ENCODE measurements at places on chromosomes 1 and 21.

GRCh38 chr1:107626073-107626796 is 338.7 kb downstream of the VAV3 start:
- no peak overlapping the region for H3K27ac ChIP-seq
- no peak for DNase-seq
- H3K4me1 ChIP-seq: peaks cover 37% of the 10 kb centered on the region
- H3K4me3 ChIP-seq: no peak overlapping the region
- peaks cover 2% of the 10 kb centered on the region for H3K36me3 ChIP-seq

GRCh38 chr1:219188331-219188803 is 14.7 kb downstream of the LYPLAL1 start:
- H3K36me3 ChIP-seq: peaks cover 26% of the 10 kb centered on the region
- no peaks in the 10 kb centered on the region for H3K27me3 ChIP-seq
- H3K4me1 ChIP-seq: peaks cover 35% of the 10 kb centered on the region
- peak overlapping the region; percentile 31 for H3K4me3 ChIP-seq
- no peak for DNase-seq

DNA sequence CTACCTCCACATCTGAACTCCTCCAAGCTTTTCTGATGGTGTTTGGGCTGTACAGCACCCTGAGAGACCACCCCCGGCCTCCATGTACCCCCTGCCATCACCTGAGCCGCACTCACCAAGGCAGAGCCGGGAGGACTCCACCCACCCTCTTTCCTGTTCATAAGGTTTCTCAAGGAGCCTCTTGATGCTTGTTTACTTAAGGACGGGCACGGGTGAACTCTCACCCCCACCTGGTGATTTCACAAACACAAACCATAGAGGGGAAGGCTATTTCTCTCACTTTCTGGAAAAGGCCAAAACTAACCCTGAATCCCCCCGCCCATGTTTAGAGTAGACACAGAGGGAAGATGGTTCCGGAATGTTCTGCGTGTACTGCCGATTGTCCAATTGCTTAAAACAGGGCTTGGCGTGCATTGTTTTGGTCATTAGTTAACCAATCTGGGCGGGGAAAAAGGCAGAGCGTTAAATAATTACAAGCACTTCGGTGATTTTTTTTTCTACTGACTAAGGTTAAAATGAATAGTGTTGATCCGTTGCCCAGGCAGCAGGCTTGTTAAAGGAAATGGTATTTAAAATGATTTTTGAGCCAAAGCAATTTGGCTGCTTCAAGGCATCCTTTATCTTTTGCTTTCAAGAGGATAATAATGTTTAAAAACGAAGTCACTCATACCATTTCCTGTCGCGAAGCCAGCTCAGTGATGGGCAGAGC is 279.8 kb upstream of the VAMP3 start:
- no peaks in the 10 kb centered on the region for H3K36me3 ChIP-seq
- no peak overlapping the region for H3K27ac ChIP-seq
- DNase-seq: no peak

GRCh38 chr21:17462276-17462981 is 50.4 kb upstream of the CXADR start:
- no peaks in the 10 kb centered on the region for H3K4me1 ChIP-seq
- DNase-seq: no peak
- H3K27me3 ChIP-seq: peaks cover 3% of the 10 kb centered on the region
- H3K4me3 ChIP-seq: no peak overlapping the region
- no peak overlapping the region for H3K27ac ChIP-seq

- peak overlapping the region; percentile 22 for H3K27ac ChIP-seq
- DNase-seq: no peak
- H3K27me3 ChIP-seq: no peaks in the 10 kb centered on the region
- peaks cover 47% of the 10 kb centered on the region for H3K4me1 ChIP-seq
- H3K4me3 ChIP-seq: peak overlapping the region; percentile 93
- H3K36me3 ChIP-seq: peaks cover 33% of the 10 kb centered on the region
Measured at GRCh38 chr1:53943090-53943489, 2.4 kb downstream of the IFT25 start.
